Neural crest cell (in vitro differentiated cells): ENCODE measurements at places on chromosomes 7 and 10.

DNA sequence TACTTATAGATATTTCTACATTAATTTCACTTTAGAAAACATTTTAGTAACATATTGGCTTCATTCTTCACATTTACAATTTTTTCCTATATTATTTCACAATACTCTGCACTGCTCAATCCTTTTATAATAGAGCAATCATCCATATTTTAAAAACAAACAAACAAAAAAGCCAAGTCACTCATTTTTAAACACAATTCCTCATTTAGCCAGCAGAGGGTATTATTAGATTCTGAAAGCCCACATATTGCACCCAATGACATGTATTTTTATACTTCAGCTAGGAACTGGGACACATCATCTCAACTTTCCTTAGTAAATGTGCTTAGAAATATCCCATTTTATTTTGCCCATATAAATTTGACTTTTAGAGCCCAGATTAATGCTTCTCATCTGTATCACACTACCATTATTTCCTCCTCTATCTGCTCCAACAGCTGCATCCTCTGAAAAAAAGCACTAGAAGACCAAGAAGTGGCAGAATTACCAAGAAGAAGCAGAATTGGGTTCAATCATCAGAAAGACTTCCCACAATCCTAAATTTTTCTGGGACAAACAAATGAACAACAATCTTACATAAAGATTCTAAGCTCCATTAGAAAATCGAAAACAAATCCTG is 29.5 kb downstream of the CTNNA3 start:
- DNase-seq = no peak

- DNase-seq = no peak
These were observed 84.7 kb upstream of the GNA12 start for GRCh38 chr7:2928613-2929311.

- no peak for DNase-seq
These were observed 168.2 kb downstream of the SKAP2 start for GRCh38 chr7:26696161-26696560.

- DNase-seq = no peak
These were observed 232.6 kb upstream of the AUTS2 start for GRCh38 chr7:69365651-69366192.

DNA sequence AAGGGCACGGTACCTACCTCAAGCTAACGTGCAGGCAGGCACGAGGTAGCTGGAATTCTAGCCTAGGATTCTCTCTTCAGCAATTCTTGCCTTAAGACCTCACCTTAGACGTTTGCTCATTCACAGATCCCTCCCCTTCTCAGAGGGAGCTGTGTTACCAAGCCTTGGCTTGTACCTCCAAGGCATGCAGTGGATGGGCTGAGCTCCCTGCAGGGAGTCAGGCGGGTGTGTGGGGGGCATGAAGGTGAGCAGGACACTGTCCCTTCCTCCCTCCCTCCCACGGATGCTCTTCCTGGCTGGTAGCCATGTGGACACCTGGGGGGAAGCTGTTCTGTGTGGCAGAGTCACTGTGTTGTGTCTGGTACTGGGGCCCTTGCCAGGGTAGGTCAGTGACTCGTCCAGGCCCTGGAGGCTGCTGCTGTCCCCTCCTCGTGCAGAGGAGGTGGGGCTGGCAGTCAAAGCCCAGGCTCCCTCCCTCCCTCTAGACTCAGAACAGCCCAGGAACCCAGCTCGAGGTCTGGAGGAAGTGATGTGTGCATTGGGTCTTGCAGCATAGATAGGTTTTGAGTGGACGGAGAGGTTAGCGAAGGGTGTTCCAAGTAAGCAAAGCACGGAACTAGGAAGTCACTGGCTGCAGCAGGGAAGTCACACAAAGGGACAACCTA is 222.2 kb upstream of the SH2B2 start:
- DNase-seq = no peak

DNA sequence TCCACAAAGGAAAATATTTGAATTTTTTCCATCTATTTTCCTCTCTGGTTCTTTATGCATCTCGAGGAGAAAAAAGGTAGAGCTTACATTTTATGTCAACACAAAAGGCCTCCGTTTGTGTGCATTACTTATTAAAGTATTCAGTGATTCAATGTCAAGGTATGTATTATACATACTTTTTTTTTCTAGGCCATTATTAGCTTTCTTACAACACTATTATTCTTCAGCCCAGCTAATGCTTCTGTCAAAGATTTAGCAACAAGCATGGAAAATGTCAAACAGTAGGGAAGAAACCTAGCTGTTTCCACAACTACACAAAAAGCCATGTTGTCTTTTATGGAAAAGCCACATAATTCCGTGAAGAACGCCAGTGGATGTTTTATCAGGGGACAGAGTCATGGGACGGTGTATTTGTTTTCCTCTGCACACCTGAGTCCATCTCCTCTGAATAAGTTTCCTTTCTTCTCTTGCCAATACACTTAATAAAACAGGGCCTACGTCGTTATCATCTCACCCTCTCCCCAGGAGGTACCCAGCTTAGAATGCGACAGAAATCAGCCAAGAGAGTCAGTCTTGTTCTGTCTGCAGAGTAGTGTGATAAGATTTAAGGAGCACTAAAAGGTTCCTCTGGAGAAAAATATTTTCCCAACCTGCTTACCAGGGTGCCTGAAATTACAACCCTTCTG is 209.7 kb upstream of the AUTS2 start:
- no peak for DNase-seq

GRCh38 chr10:110544958-110545537 is 22.4 kb upstream of the SMC3 start:
- DNase-seq = no peak

DNA sequence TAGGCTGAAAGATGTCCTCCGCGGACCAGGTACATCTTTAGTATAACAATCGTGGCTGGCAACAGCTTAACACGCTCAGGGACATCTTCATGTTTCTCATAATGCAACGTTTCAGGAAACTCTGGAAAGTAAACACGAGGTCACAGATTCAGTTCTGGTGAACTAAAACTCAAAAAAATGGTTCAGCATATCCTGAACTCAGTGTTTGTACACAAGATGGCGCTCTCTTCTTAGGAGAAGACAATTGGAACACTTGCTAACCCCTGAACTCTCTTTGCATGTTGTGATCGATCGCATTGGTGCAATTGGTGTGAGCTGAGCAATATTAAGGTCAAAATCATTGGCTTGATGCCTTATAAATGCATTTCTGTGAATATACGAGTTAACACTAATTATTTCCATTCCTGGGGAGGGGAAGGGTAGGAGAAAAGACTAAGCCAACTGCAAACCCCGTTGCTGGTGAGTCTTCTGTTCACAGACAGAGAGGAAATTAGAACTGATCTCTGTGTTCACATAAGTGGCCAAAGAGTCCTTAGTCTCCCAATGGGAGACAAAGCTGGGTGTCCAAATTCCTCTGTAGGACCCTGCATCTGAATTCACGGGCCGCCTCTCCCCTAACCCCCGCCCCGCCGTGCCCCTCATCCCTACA is 52.6 kb upstream of the FAM180A start:
- peak; percentile 36 for DNase-seq

GRCh38 chr10:108970016-108970415 is 953.3 kb downstream of the XPNPEP1 start:
- DNase-seq = peak; percentile 22
